Fibroblast of skin of right biceps (primary cell): ENCODE measurements at places on chromosomes 5 and 9.
A peak's percentile ranks its signal among the peaks of the same experiment; 100 is the strongest.

DNA sequence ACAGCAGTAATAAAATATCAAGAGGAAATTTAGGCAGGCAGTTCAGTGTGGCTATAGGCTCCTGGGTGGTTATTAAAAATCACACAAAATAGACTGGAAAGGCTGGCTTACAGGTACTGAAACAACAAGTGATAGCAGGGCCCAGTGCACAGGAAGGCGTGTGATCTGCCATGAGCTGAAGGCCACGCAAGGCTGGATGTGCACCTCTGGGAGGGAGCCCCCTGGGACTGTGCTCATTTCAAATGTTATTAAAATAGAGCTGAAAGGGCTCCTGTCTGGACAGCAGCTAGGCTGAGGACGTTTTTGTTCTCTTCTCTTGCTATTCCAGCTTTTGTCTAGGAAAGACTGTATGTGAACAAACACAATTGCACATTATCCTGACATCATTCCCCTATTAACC, 324.3 kb upstream of the RFX3 start:
- DNase-seq = no peak

DNA sequence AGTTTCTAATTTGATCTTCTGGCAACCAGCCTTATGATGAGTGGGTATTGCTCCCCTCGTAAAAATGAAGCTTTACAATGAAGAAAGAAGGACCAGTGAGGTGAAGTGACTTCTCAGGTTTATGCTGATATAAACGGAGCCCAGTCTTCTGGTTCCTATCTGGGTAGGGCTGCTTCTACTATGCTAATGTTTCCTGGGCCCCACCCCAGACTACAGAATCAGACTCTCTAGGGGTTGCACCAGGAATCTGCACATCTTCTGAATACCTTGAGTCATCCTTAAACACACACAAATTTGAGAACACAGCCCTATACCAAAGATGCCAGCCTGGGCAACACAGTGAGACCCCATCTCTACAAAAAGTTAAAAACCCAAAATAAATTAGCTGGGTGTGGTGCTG, 16.2 kb downstream of the BTF3 start:
- no peak for DNase-seq

- peak; percentile 18 for DNase-seq
Measured at GRCh38 chr5:108556441-108557145, 174.7 kb upstream of the FBXL17 start.

- peak; percentile 97 for DNase-seq
Measured at GRCh38 chr5:172795318-172795977, 24.5 kb upstream of the DUSP1 start.

DNA sequence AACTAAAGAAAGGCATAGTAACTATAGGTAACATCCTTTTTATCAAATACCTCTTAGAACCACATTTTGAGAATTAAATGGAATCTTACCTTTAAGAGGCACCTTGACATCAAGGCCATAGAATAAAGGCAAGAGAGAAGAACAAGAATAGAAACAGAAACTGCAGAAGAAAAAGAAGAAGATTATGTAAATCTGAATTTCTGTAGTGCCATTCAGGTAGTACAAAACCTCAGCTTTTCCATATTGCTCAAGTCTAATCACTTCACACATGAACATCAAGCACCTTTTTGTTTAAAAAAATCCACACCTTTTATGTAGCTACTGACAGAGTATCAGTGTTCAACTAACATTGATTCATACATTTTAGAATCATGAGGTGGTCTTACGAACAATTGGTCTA, 91.8 kb upstream of the DPYSL3 start:
- DNase-seq = no peak

DNA sequence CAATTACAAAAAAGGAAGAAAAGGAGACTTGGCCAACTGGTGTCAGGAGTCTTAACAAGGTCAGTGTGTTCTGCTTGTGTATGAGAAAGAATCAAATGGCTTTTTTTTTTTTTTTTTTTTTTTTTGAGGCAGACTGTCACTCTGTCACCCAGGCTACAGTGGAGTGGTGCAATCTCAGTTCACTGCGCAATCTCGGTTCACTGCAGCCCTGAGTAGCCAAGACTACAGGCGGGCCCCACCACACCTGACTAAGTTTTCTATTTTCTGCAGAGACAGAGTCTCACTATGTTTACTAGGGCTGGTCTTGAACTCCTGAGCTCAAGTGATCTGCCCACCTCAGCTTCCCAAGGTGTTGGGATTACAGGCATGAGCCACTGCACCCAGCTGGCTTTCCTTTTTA, 3.1 kb upstream of the IL7R start:
- DNase-seq = no peak

DNA sequence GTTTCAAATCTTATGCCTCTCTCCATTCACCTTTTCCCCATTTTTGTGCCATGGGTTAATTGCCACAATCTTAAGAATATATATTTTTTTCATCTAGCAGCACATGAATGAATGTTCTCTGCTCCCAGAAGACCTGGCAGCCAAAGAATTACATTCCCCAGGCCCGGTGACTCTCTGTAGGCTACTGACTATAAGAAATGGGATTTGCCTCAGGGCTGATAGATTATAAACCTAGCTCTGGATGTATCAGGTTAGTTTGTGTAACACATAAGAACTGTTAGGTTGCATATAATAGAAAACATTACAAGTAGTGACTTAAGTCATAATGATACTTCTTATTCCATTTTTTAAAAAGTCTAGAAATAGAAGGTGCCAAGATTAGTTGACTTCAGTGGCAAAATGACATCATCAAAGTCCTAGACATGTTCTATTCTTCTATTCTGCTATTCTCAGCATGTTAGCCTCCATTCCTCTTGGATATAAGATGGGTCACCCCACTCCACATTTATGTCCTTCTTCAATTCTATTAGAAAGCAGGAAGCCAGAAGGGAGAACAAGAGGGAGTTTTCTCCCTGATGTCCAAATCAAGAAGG, 10.9 kb upstream of the ZNF474 start:
- no peak for DNase-seq

DNA sequence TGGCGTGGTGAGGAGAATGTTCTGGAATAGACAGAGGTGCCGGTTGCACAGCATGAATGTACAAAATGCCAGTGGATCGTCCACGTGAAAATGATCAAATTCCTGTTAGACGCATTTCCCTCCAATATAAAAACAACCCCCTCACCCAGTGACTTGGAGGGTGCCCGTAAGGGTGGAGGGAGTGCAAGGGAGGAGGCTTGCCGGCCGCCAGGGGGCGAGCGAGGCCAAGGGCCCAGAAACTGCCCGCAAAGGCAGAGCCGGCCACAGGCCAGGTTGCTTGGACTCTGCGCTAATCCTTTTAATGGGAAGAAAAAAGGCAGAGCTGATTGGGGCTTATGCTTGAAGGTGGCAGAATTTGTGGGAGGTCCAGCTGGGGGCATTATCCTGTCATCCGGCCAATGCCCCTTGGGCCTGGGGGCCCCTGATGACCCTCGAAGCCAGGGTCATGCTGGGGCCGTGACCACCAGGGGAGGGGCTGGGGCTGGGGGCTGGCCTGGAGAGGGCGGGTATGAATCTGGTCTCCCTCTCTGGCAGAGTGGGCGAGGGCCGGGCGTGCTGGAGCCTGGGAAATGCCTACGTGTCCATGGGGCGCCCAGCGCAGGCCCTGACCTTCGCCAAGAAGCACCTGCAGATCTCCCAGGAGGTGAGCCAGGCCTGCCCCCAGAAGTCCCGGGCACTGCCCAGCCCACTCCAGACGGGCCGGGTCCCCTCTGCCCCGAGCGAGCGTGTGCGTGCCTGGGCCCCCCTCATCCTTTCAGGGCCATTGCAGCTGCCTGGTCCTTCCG, 12.0 kb downstream of the GPSM1 start:
- peak; percentile 36 for DNase-seq

- no peak for DNase-seq
Measured at GRCh38 chr5:125961150-125961549, 462.1 kb upstream of the GRAMD2B start.

DNA sequence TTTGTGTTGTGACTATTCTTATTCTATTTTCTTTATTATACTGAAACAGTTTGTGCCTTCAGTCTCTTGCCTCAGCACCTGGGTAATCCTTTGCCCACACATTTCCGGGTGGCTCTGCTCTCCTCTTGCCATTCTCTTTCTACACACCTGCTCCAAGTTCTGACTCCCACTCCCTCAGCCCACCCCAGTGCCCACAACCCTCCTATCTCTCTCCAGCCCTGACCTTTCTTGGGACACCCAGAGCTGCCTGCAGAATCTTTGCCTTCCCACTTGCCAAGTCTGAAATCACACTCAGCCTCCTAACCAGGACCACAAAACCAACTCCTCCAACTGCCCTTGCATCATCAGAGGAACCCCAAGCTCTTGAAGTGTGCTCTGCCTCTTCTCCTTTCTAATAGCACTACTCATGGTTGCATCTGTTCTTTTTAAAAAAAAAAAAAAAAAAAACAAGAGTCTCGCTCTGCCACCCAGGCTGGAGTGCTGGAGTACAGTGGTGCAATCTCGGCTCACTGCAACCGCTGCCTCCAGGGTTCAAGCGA, 4.1 kb downstream of the SWI5 start:
- no peak for DNase-seq

DNA sequence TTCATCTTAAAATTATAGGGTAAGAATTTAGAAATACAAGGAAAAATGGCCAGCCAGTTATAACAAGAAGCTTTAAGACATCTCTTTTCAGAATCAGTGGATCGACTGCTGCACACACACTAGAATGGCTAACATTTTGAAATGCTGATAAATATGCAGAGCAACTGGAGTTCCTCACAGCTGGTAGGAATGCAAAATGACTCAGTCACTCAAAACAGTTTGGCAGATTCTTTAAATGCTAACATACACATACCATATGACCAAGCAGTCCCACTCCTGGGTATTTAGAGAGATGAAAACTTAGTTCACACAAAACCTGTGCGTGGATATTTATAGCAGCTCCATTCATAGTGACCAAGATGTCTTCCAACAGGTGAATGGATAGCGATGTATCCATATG, 23.2 kb upstream of the PSAT1 start:
- DNase-seq = peak; percentile 77

DNA sequence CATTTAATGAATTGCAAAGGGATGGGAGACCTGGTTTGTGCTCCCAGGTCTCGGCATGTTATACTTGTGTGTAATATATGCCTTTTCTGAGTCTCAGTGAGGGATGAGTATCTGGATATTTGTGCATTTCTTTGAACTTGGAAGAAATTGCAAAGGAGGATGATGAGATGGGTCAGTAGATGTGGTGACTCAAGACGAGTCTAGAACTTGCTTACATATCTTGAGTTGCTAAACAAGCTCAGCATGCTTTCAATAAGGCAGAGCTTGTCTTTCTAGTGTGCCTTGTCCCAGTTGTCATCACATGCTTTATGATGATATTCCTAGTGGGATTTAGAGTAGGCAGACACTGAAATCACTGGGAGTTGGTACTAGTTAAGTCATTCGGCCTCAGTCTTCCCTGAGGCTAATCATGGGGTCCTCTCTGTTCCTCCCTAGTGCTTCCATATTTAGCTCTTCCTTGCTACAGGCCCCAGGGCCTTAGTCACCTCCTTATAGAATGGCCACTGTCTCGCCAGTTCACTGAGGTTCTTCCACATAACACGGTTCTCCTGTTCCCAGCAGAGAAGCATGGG, 222.3 kb downstream of the ARRDC3 start:
- peak; percentile 11 for DNase-seq

DNA sequence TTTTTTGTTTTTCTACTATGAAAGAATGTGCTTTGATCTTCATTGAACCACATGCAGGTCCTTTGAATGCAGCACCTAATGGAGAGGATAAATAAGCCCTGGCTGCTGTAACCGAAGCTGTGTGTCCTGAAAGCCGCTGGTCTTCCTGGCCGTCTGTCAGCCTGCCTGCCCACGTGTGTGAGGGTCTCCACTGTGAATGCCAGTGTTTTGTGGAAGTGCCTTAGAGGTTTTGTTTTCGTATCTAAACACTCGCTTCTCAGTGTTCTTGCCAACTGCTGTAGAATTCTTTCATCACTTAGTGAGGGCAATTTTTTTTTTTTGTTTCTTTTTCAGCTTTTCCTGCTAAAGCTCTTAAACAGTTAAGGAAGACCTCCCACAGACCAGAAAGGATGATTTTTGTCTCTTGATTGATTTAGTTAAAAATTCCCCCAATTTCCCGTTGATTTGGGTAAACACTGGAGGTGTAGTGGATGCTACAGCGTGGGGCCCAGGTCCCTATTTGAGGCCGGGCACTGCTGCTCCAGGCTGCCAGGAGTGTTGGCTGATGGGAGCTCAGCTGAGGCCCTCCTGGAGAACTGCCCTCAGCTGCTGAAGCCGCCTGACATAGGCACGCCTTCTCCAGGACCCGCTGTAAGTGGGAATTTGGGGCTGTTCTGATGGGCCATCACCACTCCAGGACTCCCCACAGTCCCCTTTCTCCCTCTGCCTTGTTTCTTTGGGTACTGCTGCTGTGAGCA, 29.2 kb upstream of the PTCH1 start:
- DNase-seq = no peak

DNA sequence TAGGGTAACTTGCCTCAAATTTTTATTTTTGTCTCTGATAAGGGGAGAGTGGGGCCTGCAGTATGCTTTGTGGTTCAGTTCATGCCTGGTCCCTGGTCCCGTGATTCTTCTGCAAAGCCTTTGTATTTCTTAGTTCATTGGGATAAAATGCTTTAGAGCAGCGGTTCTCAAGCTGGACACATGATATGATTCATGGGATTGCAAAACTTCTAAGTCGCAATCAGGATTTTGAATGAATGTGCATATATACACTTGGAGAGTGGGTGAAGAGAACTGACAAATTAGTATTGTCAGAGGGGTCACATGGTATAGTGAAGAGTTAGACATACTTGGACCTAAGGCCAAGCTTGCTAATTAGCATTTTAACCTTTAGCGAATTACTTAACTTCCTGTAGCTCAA, 265.4 kb upstream of the KLF9 start:
- no peak for DNase-seq

- no peak for DNase-seq
Measured at GRCh38 chr9:95807326-95807947, 68.1 kb upstream of the ERCC6L2 start.

GRCh38 chr9:99137225-99137624, 32.3 kb downstream of the TGFBR1 start:
- no peak for DNase-seq

DNA sequence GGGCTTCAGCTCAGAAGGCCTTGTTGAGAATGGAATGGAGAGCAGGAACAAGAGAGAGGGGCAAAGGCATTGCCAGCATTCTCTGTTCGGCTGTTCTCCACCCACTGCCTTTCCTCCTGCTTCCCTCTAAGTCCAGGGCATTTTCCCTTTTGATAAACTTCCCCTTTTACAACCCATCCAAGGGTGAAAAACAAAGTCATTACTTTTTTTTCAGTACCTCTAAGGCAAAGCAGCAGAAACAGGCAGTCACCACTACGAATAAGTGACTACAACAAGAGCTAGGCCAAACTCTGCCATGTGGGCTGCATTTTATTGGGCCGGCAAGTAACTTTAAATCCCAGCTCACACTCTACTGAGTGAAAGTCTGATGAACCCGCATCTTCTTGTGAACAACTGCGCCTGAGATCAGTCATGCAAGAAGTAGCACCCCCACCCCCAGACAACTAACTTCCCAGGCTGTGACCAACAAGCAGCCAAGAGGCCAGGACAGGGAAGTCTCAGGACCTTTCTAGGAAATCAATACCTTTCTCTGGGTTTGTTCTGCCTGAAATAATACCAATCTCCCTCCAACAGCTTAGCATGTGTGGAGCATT, 13.1 kb downstream of the IL7R start:
- no peak for DNase-seq
